ENCODE measurements at places on chromosomes 3 and 15.

DNA sequence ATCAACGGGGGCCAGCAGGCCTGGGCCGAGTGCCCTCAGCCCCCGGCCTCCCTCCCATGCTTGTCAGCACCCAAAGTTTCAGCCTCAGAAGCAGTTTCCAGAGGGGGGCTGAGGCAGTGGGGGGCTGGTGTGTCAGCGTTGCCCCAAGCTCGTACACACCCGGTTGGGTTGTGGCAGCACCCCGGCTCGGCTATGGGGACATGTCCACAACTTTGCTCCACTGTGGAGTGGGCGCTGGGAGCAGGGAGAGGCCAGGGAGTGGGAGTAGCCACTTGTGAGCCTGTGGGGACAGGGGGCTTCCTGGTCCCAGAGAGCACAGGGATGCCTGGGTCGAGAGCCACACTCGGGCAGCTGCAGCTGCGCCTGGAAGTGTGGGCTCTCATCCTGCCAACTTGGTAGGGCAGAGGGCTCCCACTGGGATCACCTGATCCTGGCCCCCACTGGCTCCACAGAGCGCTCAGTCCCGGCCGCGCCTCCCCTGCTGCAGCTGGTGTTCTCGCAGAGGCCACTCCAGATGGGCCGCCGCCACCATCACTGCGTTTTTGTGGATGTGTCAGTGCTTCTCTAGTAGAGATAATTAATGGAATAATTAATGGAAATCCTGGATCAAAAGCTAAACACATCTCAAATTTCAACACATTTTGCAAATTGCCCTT is 75.1 kb downstream of the NR1D2 start:
- DNase-seq: no peak

GRCh38 chr3:134991003-134991402 is 195.9 kb downstream of the EPHB1 start:
- no peak for DNase-seq

GRCh38 chr3:13207578-13207922 is 134.3 kb upstream of the IQSEC1 start:
- peak; percentile 32 for DNase-seq

GRCh38 chr15:40320931-40321371 is 2.5 kb upstream of the INAFM2 start:
- DNase-seq: no peak

- no peak for DNase-seq
These were observed 5.1 kb downstream of the FAM43A start for GRCh38 chr3:194690501-194691372.

Measured in lower lobe of right lung (tissue), 2 donors.